ENCODE measurements at places on chromosomes 11 and 22.

GRCh38 chr11:35974882-35975589, 31.2 kb downstream of the LDLRAD3 start:
- no peak for DNase-seq

GRCh38 chr22:22042009-22042408, 59.4 kb upstream of the TOP3B start:
- no peak for DNase-seq

GRCh38 chr22:42425989-42426355, 6.2 kb downstream of the NFAM1 start:
- no peak for DNase-seq

GRCh38 chr11:14336507-14337503, 22.2 kb downstream of the RRAS2 start:
- no peak for DNase-seq

Data from activated CD8-positive, alpha-beta memory T cell treated with anti-CD3 and anti-CD28 coated beads for 48 hours (primary cell).